ENCODE measurements at places on chromosomes 6 and 20. TPM values are rescaled to one million over a fixed set of nuclear protein-coding genes. Genes with fewer than 3 reads are reported as not detected.

DNA sequence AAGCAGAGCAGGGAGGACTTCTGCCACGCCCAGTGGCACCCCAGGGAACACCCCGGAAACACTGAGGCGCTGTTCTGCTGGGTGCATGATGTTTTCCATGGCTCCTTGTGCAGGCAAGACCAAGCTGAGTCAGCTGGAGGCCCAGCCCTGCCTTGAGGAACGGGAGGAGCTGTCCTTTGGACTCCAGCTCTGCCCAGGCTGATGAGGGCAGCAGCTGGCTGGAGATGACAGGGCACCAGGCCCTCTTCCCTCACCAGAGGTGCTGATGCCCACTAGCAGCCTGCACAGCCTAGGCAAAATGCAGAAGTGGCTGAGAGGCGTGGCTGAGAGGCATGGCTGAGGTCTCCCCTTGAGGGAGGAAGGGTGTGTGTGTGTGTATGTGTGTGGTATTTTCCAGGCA, 2.4 kb downstream of the C6orf132 start:
- H3K4me3 ChIP-seq: no peak overlapping the region
- no peaks in the 10 kb centered on the region for H3K27me3 ChIP-seq
- peaks cover 48% of the 10 kb centered on the region for H3K4me1 ChIP-seq

DNA sequence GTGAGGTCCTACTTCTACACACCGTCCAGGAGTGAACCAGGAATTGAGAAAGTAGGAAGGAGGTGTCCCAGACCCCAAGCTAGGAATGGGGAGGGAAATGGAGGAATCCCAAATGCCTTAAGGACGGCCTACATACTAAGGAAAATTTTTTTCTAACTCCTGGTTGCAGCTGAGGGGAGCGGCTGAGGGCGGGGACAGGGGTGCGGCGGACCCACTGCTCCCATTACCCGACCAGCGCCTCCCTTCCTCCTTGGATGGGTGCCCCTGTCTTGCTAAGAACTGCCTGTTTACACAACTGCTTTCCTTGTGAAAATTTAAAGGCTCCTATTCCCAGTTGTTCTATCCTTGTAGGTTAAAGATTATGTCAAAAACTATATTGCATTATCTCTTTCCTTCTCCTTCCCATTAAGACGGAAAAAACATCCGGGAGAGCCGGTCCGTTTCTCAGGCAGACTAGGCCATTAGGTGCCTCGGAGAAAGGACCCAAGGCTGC, 699 bp upstream of the HSPA1B start:
- no peaks in the 10 kb centered on the region for H3K36me3 ChIP-seq
- peak overlapping the region; percentile 49 for H3K4me3 ChIP-seq
- peak; percentile 81 for DNase-seq
- H3K27me3 ChIP-seq: no peaks in the 10 kb centered on the region

DNA sequence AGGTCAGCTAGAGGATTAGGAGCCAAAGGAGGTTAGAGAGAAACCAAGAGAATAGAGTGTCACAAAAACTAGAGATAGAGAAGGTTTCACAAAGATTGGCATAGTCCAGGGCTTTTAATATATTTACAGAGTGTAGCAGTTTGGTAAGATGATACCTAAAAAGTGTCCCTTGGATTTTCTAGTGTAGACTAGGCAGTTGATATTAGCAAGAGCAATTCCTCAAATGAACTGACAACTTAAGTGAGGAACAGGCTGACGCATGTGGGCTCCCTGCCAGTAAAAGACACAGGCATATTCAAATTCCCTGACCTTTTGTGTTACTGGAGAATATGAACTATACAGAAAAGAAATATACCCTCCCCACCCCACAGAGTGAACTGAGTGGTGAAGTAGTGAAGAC, 40.1 kb downstream of the VTA1 start:
- DNase-seq: peak; percentile 56
- no peak overlapping the region for H3K27ac ChIP-seq
- no peaks in the 10 kb centered on the region for H3K36me3 ChIP-seq
- H3K4me3 ChIP-seq: no peak overlapping the region

- no peak for DNase-seq
- no peak overlapping the region for H3K27ac ChIP-seq
- no peaks in the 10 kb centered on the region for H3K4me1 ChIP-seq
Measured at GRCh38 chr6:1586256-1586655, 23.5 kb upstream of the FOXC1 start.

DNA sequence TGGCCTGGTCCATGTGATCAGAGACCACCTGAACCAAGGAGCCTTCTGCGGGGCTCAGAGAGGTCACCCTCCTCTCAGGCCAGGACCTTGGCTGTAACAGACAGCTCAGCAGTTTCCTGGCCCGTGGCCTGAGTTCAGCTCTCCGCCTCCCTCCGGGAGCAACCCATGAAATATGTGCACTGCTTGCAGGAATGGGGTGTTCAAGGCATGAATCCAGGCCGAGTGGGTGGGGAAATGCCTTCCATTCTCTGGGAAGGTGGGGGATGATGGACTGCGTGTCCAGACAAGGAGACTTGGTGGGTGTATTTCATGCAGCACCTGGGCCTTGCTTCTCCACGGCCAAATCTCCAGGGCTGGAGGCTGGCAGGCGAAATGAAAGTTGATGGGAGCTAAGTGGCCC, 46.0 kb downstream of the SIRPA start:
- DNase-seq: peak; percentile 73
- no peaks in the 10 kb centered on the region for H3K36me3 ChIP-seq
- H3K4me3 ChIP-seq: no peak overlapping the region
- H3K4me1 ChIP-seq: no peaks in the 10 kb centered on the region

DNA sequence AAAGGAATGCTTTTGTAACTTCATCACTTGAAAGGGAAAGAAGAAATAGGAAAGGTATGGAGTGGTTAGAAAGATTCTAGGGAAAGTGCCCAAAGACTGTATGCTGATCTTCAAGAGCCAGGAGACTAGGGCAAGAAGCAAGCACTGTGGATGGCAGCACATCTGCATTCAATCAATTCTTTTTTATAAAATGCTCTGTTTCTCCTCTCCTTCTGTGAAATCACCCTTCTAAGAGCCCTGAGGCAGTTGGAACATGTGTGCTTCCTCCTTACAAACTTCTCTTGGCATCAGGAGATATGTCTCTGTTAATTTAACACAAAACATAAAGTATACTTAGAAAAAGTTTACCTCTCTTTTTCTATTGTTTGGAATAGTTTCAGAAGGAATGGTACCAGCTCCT, 1162.2 kb upstream of the GJE1 start:
- H3K36me3 ChIP-seq: no peaks in the 10 kb centered on the region
- H3K4me3 ChIP-seq: no peak overlapping the region
- no peaks in the 10 kb centered on the region for H3K27me3 ChIP-seq
- no peak for DNase-seq
- no peak overlapping the region for H3K27ac ChIP-seq
- no peaks in the 10 kb centered on the region for H3K4me1 ChIP-seq

GRCh38 chr6:16973051-16973450, 128.8 kb upstream of the STMND1 start:
- H3K27ac ChIP-seq: no peak overlapping the region
- no peaks in the 10 kb centered on the region for H3K4me1 ChIP-seq
- DNase-seq: no peak
- H3K27me3 ChIP-seq: no peaks in the 10 kb centered on the region
- H3K36me3 ChIP-seq: no peaks in the 10 kb centered on the region
- H3K4me3 ChIP-seq: no peak overlapping the region

DNA sequence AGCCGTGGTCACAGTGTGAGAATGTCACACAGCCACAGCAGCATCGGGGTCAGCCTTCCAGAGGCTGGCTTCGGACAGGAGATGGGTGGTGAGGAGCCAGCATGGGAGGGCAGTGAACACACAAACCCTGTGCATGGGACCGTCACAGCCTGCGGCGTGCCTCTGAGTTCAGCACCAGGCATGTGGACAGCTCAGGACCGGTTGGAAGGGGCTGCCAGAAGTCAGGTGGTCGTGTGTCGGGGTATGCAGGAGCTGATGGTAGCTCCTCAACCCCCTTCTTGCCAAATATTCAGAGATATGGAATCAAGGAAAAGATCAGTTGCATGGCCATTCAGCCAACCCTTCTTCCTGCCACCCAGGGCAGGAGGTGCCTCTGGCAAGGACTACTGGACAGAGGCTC, 28.2 kb downstream of the MYT1 start:
- DNase-seq: no peak
- H3K4me3 ChIP-seq: no peak overlapping the region
- H3K27ac ChIP-seq: no peak overlapping the region
- H3K36me3 ChIP-seq: no peaks in the 10 kb centered on the region
- peaks cover 22% of the 10 kb centered on the region for H3K27me3 ChIP-seq

GRCh38 chr20:20740541-20740940, 28.1 kb upstream of the RALGAPA2 start:
- no peaks in the 10 kb centered on the region for H3K4me1 ChIP-seq
- no peaks in the 10 kb centered on the region for H3K27me3 ChIP-seq
- H3K4me3 ChIP-seq: no peak overlapping the region
- H3K27ac ChIP-seq: no peak overlapping the region
- H3K36me3 ChIP-seq: no peaks in the 10 kb centered on the region
- DNase-seq: no peak

Gene STMND1
- total RNA-seq: 0.16 TPM

Gene SLC35B3
- total RNA-seq: 32.4 TPM

Data from astrocyte (in vitro differentiated cells and primary cell).